ENCODE measurements at places on chromosomes 1 and 21.

GRCh38 chr1:36481771-36482723 is 666 bp downstream of the CSF3R start:
- no peak for DNase-seq

- no peak for DNase-seq
Measured at GRCh38 chr1:47694011-47694890, 256.4 kb downstream of the FOXD2 start.

DNA sequence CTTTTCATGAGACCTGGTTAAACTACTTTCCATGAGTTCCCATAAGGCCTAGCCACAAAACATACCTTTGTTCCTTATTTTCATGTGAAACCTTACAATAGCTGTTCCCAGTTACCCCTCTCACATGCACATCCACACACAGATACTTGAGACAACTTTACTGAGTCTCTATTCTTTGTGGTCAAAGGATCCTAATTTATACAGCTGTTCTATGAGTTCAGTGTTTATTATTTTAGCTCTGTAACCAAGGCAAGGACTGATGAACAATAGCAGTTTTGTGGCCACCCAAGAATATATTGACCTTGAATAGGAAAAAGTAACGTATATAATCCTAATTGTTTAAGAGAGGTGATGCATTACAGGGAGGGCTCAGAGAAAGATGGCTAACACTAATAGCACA is 160.5 kb upstream of the CACYBP start:
- no peak for DNase-seq

DNA sequence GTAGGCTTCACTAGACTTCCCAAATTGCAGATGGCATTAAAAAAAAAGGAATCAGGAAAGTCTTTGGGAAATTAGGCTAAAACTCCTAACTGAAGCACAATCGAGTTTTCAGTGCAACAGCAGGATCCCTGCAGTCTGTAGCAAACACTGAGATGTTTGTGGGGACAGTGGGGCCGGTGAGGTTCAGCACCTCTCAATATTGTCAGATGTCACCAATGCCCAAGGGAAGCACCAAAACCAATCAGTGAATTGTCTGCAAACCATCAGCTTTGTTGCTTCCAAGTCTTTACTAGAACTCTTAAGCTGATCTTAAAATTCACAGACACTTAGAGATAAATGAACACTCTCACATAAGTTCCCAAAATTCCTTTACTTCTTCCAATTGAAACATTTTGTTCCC is 2.6 kb downstream of the ERG start:
- no peak for DNase-seq

DNA sequence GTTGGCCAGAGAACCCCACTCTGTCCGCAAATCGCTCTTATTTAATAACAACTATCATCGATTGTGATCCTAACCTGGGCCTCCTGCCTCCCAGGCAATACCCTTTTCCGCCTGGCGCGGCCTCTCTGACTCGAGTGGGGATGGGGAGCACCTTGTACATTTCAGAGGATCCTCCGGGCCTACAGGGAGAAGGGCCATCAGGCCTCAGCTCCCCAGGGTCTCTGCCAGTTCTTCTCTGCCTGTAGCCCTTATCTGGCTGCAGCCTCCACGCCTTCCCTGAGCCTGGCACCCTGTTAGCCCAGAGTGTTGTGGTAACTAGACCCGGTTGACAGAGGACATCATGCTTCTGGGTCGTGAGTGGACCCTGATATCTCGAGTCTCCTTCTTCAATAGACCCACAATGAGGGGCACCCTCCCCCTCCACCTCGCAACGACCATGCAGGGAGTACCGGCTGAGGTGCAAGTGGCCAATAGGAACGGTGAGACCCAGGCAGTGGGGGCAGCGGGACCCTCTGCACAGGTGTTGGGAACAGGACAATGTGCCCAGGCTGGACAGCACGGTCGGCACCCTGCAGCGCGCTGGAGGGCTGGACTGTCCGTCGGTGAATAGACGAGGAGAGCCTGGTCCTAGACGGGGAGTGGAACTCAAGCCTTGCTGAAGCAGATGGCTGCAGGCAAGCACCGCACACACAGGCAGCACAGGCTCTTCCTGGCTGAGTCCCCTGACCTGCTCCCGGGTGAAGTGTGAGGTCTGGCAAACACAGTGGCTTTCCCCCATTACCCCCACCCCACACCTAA is 7.1 kb upstream of the CRYBG2 start:
- DNase-seq: no peak

DNA sequence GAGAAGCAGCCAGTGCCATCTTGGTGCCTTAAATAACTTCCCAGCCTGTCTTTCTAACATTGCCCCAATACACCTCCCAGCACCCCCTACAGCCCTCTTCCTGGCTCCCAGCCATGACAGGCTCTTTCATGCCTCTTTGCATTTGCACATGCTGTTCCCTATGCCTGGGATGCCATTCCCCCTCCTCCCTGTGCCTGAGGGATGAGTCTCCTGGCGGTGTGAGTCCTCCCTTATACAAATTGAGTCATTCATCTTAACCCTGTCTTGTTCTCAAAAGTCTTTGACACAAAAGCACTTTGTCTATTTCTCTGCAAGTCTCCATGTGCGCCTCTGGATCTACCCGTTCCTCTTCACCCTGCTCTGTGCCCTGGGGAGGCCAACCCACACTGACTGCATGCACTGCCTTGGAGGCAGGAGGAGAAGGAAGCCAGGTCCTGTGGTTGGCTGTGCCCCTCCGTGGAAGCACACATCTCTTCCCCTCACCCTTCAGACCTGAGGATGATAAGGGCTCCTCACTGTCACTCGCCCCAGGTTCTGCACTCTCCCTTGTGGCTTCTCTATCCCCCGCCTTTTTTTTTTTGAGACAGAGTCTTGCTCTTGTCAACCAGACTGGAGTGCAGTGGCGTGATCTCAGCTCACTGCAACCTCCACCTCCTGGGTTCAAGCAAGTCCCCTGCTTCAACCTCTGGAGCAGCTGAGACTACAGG is 25.1 kb downstream of the CDCP2 start:
- DNase-seq: no peak

- no peak for DNase-seq
Measured at GRCh38 chr21:40505681-40506080, 341.3 kb downstream of the DSCAM start.

GRCh38 chr1:222521299-222522104 is 26.4 kb downstream of the HHIPL2 start:
- no peak for DNase-seq

- no peak for DNase-seq
Measured at GRCh38 chr1:205568135-205568468, 63.6 kb downstream of the CDK18 start.

GRCh38 chr1:181506563-181507353 is 23.4 kb downstream of the CACNA1E start:
- no peak for DNase-seq

DNA sequence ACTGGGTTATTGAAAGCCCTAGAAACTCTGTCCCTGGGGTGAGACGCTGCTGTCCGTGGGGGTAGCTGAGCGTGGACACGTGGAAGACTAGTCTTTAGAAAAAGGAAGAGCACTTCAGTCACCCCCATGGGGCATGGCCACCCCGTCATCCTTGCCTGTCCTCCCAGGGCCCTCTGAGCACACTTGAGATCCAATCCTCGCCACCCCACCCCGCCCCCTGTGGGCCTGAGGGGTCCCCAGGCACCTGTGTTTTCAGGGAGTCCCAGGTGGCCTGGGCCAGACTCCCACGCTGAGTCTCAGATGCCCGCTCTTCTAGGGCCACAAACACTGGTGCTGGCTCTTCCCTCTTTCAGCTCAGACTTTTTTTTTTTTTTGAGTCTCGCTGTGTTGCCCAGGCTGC is 2.5 kb downstream of the PRKCZ start:
- DNase-seq: no peak

DNA sequence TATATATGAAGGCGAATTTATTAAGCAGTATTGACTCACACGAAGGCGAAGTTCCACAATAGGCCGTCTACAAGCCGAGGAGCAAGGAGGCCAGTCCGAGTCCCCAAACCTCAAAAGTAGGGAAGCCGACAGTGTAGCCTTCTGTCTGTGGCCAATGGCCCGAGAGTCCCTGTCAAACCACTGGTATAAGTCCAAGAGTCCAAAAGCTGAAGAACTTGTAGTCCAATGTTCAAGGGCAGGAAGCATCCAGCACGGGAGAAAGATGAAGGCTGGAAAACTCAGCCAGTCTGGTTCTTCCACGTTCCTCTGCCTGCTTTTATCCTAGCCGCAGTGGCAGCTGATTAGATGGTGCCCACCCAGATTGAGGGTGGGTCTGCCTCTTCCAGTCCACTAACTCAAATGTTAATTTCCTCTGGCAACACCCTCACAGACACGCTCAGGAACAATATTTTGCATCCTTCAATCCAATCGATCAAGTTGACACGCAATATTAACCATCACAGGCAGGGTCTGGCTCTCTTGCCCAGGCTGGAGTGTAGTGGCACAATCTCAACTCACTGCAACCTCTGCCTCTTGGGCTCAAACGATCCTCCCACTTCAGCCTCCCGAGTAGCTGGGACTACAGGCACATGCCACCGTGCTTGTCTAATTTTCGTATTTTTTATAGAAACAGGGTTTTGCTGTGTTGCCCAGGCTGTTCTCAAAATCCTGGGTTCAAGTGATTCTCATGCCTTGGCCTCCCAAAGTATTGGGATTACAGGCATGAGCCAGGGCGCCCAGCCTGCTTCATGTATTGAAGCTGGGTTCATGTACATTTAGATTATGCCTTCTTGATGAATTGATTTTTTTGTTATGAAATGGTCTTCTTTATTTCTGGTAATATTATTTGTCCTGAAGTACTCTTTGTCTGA is 85.3 kb downstream of the DHRS3 start:
- no peak for DNase-seq
